ENCODE measurements at places on chromosomes 2 and 18.

GRCh38 chr18:28485918-28486317, 309.0 kb upstream of the CDH2 start:
- no peak for DNase-seq

DNA sequence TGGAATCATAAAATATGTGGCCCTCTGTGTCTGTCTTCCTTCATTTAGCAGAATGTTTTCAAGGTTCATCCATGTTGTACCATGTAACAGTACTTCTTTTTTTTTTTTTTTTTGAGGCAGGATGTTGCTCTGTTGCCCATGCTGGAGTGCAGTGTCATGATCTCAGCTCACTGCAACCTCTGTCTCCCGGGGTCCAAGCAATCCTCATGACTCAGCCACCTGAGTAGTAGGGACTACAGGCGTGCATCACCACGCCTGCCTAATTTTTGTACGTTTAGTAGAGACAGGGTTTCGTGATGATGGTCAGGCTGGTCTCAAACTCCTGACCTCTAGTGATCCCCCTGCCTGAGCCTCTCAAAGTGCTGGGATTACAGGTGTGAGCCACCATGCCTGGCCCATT, 31.2 kb downstream of the RAB1A start:
- no peak for DNase-seq

- DNase-seq = no peak
Observed at GRCh38 chr2:3334392-3335345, 42.9 kb downstream of the EIPR1 start.

- DNase-seq = no peak
Observed at GRCh38 chr18:41977233-41977632, 22.2 kb downstream of the PIK3C3 start.

DNA sequence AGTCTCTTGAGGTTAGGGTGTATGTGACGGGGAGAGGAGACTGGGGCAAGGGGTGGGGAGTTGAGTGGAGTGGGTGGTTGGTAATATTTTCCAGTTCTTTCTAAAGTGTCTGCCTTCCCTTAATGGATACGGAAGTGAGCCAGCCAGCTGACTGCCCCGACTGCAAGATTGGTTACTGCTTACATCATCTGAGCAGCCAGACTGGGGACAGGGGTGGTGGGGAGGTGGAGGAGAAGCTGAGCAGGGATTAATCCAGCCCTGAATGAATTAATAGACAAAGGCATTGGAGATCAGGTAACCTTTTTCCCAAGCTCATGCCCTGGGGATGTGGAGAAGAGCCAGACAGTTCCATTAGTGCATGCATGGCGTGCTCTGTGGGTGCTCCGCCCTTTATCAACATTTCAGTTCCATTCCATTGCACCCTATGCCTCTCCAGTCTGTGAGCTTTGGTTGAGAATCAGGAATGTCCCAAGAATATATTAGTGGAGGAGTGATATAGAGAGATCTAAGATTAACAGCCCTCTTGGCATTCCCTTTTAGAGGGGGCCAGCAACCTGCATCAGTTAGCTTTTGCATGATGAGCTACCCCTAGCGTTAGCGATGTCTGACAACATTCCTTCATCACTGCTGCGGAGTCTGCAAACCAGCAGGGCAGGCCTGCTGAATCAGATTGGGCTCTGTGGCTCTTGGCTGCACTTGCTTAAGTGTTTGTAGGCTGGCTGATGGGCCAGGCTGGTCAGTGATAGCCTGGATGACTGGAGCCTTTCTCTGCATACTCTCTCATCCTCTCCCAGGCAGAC, 67.4 kb downstream of the TNP1 start:
- DNase-seq = no peak

- DNase-seq = no peak
Observed at GRCh38 chr2:34808426-34808825, 1209.3 kb upstream of the FAM98A start.

GRCh38 chr2:62506421-62506750, 391 bp upstream of the TMEM17 start:
- DNase-seq = no peak

DNA sequence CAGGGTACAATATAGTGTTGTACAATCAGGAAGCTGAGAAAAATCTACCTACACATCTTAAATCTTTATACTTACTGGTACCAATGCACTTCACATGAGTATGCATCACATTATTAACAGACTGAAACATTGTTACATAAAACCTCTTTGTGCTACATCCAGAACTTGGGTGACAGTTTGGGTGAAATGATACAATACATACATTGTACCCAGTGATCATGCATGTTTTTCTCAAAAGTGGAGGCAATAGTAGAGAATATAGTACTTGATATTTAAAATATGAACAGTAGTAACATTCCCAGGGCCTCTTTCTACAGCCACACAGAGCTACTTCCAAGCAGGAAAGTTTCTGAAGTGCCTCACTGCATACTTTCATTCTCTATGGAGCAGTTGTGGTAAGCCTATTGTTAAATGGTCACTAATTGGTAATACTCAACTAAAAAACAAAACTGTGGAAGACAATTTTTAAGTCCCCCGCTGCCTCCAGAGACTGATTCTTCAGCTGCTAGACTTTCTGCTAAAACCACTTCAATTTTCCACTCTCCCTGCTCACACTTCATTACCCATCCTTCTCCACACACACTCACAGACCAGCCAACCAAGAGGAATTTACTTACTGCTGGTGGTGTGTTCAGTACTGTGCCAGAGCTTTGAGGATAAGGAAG, 22.9 kb upstream of the GRB14 start:
- DNase-seq = no peak

DNA sequence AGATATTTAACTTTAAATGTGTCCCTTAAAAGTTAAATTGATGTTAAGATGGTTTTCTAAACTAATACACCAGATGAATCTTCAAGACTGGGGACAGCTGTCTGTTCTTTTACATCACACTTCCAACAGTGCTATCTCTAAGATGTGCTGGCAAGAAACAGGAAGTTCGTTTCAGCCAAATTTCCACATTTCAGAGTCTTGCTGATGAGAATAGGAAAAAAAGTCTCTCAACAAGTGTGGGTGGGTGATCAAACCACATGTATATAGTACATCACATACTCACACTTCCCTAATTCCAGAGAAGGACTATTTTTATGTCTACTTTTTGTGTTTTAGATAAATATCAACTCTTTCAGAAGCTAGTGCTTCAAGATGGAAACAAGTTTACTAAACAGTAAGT, 1712.8 kb upstream of the TMEFF2 start:
- no peak for DNase-seq
